T-helper 2 cell treated with Interferon-gamma antibody and Interleukin-4, amounts not matched to agents 100 ng/mL and 5 ng/mL, for 36 hours (primary cell): ENCODE measurements at places on chromosomes 5 and 9. TPM values are rescaled to one million over a fixed set of nuclear protein-coding genes. Genes with fewer than 3 reads are reported as not detected.

The PCDHGB2 gene
- 0.93 and 1.0 TPM in 2 replicates for total RNA-seq

The MYOT gene
- total RNA-seq: not detected in 2 replicates

The DMRTA1 gene
- not detected in 2 replicates for total RNA-seq

The OR1Q1 gene
- total RNA-seq: not detected in 2 replicates

The SGCD gene
- total RNA-seq: not detected in 2 replicates

The C6 gene
- total RNA-seq: not detected in 2 replicates

The SPINK5 gene
- total RNA-seq: not detected in 2 replicates

The SPINK6 gene
- not detected in 2 replicates for total RNA-seq

The CDC20B gene
- total RNA-seq: 0.14 and 0.32 TPM in 2 replicates

The PFN3 gene
- not detected in 2 replicates for total RNA-seq

The ANKRD55 gene
- total RNA-seq: 7.0 and 8.5 TPM in 2 replicates

The ARID3C gene
- total RNA-seq: 0.14 TPM in 2 replicates

The NR2F1-AS1 gene
- not detected in 2 replicates for total RNA-seq

The PCDHA9 gene
- total RNA-seq: not detected in 2 replicates

The FOXD4 gene
- 0.23 TPM in 1 of 2 replicates, not detected in the other for total RNA-seq

The EPB41L4A gene
- 0.64 and 0.70 TPM in 2 replicates for total RNA-seq

The PTPRD gene
- not detected in 2 replicates for total RNA-seq

The ERAP2 gene
- total RNA-seq: 129 and 135 TPM in 2 replicates

The CARD19 gene
- total RNA-seq: 49.1 and 49.5 TPM in 2 replicates

The TSSK1B gene
- not detected in 2 replicates for total RNA-seq

The NOL8 gene
- 59.7 and 68.3 TPM in 2 replicates for total RNA-seq

The ADCY2 gene
- not detected in 2 replicates for total RNA-seq

The BTNL3 gene
- not detected in 2 replicates for total RNA-seq

The LCN9 gene
- total RNA-seq: not detected in 2 replicates

The WWC1 gene
- total RNA-seq: not detected in 2 replicates

The GPR150 gene
- 0.30 and 0.48 TPM in 2 replicates for total RNA-seq

The WDR38 gene
- not detected in 2 replicates for total RNA-seq

The SPINK4 gene
- not detected in 2 replicates for total RNA-seq

The KCNV2 gene
- total RNA-seq: not detected in 2 replicates

The OR2S2 gene
- total RNA-seq: not detected in 2 replicates

The MORN5 gene
- not detected in 2 replicates for total RNA-seq

The LCN10 gene
- 0.34 TPM in 1 of 2 replicates, not detected in the other for total RNA-seq

The RXFP3 gene
- not detected in 2 replicates for total RNA-seq

The C9orf43 gene
- total RNA-seq: 0.45 and 0.73 TPM in 2 replicates

The AKNA gene
- total RNA-seq: 291 and 297 TPM in 2 replicates

The PCDHA3 gene
- total RNA-seq: not detected in 2 replicates

The LIX1 gene
- not detected in 2 replicates for total RNA-seq
